MG63 (cell line): ENCODE measurements at places on chromosomes 7 and 10. TPM values are rescaled to one million over a fixed set of nuclear protein-coding genes. Genes with fewer than 3 reads are reported as not detected.

GRCh38 chr7:151410405-151411390, 860 bp upstream of the WDR86 start:
- DNase-seq = no peak

DNA sequence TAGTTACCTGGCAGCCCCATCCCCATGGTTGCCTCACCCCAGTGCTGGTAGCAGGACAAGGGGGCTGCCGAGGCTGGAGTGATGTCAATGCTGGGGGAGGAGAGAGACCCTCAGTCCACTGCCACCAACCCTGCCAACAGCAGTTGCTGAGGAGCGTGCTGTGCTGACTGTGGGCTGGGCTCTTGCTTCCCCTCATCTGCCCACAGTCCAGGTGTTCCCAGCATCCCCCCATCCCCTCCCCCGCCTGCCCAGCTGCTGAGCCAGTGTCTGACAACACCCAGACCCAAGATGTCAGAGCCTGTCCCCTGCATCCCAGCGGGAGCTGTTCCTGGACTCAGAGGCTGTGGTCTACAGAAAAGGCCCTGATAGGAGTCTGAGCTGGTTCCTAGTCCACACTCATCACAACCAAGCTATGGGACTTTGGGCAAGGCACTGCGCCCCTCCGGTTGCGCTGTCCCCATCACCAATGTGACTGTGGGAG, 14.6 kb upstream of the PSAP start:
- no peak for DNase-seq

GRCh38 chr10:114386452-114386851, 17.9 kb downstream of the AFAP1L2 start:
- DNase-seq = no peak

Gene PON1
- total RNA-seq = not detected in 2 replicates
